ENCODE measurements at places on chromosomes 3 and 15. TPM values are rescaled to one million over a fixed set of nuclear protein-coding genes. Genes with fewer than 3 reads are reported as not detected.

DNA sequence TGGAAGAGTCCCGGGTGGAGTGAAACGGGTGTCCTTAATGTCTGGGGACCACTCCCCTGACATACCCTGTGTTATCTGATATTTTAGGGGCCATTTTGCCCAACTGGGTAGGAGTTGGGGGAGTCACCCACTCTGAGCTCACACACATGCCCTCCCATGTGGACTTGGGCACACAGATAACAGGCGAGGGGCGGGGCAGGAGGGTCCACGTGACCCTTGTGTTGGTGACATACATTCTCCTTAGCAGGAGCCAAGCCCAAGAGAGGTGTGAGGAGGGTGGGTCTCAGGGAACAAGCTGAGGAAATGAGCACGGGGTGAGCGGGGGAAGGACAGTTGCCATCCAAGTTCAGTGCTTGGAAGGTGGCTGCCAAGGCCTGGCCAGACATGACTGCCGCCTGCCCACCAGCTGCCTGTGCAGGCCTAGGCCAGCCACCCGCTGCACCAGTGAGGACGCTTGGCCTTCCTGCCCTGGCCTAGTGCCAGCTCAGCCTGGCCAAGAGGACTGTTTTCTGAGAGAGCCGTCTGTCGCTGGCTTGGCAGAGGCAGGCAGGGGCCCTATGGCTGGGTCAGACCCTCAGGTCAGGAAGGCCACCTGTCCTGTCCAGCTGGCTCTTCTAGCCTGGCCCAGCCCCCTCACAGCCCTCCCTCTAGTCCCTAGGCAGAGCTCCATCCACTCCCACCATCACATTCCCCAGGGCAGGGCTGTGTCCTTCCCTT, 31.3 kb upstream of the TMEM115 start:
- peak; percentile 62 for DNase-seq

GRCh38 chr15:60932051-60932915, 296.8 kb downstream of the RORA start:
- DNase-seq: peak; percentile 79

DNA sequence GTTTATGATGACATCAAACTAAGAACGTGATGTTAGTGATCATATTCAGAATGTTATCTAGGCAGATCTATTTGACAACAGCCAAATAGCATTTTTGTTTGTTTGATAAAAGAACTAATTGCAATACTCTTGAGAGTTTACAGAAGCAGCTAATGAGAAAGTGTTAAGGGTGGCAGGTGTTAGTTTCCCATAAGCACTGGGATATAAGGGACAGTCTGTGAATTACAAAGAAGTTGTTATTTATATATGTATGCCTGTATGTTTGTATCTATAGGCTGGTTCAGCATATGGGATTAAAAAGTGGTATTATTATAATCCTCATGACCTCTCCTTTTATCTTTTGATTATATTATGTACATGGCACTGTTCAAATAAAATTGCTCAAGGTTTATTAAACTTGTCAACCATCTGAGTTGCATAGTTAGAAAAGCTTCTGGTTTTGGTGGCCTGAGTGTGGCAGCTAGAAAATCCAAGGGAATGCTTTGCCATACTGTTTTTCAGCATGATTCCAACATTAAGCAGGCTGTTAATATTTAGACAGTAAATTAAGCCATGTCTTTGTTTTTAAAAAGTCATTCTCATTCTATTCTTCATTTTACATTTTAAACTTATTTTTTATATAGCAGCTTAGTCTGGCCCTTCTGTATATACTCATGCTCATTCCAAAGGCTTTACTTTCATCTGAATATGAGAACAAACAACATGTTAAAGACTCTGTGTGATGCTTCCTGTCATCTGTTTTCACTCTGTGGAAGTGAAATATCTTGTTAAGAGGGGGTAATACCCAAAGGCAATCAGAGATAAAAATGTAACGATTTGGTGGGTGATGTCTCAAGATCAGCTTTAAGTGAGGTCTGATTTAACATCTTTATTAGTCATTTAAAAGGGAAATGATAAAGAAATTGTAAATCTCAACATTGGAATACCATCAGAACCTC, 13.1 kb downstream of the ROBO2 start:
- DNase-seq: no peak

DNA sequence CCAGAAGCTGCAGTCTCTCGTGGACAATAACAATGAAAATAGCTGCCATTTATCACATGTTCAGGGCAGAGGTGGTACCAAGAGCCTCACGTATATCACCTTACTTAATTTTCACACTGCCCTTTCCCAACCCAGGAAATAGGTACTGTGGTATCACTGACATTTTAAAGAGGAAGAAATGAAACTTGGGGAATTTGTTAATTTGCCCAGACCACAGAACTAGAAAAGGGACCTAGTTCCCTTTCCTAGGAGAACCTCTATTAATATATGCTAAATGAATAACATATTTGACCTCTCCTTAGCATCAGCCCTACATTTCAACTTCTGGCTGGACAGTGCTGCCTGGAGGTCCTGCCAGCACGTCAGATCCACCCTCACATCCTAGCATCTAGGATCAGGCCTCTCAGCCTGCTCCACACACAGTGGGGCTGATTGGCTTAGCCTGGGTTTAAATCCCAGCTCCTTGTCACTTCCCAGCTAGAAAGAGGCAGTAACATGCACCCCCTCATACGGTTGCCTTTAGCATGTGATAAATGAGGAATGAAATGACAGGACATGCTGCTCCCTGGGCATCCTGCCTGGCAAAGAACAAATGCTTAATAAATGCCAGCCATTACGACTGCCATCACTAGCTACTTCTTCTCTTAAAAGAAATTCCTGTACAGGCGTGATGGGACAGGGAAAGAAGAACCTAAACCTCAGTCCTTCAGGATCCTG, 95.1 kb upstream of the TNFAIP8L3 start:
- no peak for DNase-seq

Gene ALPK3
- total RNA-seq: 199 TPM
